ENCODE measurements at places on chromosomes 6 and 20.

- DNase-seq: peak; percentile 18
Measured at GRCh38 chr6:157672726-157673412, 150.2 kb upstream of the SNX9 start.

DNA sequence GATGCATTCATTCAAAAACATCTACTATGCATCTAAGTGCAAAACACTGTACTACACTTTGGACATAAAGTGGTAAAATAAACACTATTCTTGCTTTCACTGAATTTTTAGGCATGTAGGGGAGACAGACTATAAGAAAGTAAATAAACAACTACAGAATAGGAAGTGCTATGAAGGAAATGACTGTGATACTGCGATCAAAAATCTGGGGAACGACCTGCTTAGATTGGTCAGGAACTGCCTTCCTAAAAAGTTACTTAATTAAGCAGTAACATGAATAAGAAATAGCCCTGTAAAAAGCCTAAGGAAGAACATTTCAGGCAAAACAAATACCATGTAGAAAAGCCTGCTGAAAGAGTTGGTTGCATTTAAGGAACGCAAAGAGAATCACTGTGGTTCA lies 50.6 kb downstream of the HACE1 start:
- DNase-seq: no peak

DNA sequence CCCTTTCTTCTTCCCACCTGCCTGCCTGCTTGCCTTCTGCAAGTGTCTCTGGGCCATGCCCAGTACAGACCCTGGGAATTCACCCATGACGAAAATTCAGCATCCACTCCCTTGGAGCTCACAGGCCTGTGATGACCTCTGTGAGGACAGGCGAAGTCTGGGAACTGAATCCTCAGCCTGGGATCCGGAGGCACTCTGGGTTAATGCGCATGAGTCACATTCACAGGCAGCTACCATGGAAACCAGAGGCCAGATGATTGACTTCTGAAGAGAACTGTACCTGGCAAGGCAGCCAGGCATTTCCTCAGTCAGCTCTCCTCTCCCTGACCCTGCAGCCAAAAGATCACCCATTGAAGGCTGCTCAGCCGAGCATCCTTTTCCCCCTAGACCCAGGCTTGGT lies 41.0 kb downstream of the SLC9A8 start:
- no peak for DNase-seq

GRCh38 chr6:124482071-124482491 lies 480.2 kb upstream of the RNF217 start:
- DNase-seq: no peak

- DNase-seq: no peak
Measured at GRCh38 chr6:36248980-36249379, 20.9 kb upstream of the PNPLA1 start.

GRCh38 chr6:157646012-157646411 lies 177.0 kb upstream of the SNX9 start:
- DNase-seq: no peak

GRCh38 chr6:156396791-156397418 lies 380.3 kb upstream of the ARID1B start:
- DNase-seq: no peak

- peak; percentile 82 for DNase-seq
Measured at GRCh38 chr6:35294308-35294945, 3.2 kb upstream of the DEF6 start.

GRCh38 chr6:109242925-109243324 lies 139.3 kb downstream of the CD164 start:
- DNase-seq: no peak

- DNase-seq: peak; percentile 13
Measured at GRCh38 chr6:74731204-74731603, 474.6 kb downstream of the COL12A1 start.

- DNase-seq: no peak
Measured at GRCh38 chr6:3776881-3777507, 25.5 kb upstream of the PXDC1 start.

- no peak for DNase-seq
Measured at GRCh38 chr6:125220712-125221111, 67.1 kb downstream of the TPD52L1 start.

GRCh38 chr6:1063671-1064355 lies 248.1 kb upstream of the FOXQ1 start:
- DNase-seq: no peak

- peak; percentile 64 for DNase-seq
Measured at GRCh38 chr6:31620586-31621319, at the start of gene PRRC2A. Gene PRRC2A, plus strand, starts transcription at chr6:31620715. Its CDS starts 2,075 bp downstream, at chr6:31622790.

GRCh38 chr6:131898718-131899117 lies 52.5 kb downstream of the CCN2 start:
- no peak for DNase-seq

DNA sequence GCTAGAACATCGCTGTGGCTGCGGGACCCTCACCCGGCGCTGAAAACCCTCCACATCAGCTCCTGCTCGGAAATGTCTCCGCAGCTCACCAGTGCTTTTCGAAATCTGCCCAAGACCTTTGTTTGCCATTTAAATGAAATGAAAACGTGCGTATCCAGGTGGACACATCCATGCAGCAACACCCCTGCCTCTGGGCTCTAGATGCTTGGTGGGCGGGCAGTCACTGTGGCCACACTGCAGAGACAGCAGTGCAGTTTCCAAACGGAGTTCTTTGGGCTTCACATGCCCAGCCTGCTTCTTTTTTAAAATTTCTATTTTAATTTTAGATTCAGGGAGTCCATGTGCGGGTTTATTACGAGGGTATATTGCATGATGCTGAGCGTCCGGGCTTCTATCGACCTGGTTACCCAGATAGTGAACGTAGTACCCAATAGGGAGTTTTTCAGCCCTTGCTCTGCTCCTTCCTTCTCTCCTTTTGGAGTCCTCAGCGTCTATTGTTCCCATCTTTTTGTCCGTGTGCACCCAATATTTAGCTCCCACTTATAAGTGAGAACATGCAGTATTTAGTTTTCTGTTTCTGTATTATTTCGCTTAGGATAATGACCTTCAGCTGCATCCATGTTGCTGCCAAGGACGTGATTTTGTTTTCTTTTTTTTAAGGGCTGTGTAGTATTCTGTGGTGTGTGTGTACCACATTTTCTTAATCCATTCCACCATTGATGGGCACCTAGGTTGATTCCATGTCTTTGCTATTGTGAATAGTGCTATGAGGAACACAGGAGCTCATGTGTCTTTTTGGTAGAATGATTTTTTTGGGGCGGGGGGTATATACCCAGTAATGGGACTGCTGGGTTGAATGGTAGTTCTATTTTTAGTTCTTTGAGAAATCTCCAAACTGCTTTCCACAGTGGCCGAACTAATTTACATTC lies 4.8 kb upstream of the TUBB2B start:
- peak; percentile 79 for DNase-seq

DNA sequence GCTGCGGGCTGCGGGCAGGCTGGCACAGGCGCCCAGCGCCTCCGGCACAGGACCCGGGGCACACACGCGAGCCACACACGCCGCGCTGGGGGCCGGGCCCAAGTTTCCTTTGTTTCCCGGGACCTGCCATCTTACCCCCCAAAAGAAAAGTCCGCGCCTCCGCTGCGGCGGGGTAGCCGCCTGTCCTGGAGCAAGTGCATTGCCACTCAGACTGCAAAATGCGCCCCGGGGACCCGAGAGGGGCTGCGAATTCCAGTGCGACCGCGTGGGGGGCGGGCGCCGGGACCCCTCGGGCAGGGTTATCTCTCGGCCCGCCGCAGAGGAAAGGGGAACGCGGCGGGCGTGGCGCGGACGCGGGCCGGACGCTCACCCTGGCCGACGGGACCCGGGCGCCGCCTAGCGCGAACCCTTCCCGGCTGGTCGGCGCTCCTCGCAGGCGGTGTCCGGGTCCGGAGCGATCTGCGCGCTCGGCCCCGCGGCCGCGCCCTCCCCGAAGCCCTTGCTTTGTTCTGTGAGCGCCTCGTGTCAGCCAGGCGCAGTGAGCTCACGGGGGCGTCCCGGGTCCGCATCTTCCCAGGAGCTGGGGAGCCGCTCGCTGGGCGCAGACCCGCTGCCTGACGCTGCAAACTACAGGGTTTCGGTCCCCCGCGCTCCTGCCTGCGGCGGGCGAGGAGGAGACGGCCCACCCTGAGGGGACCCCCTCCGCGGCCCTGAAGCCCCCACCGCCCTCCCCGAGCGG lies 639 bp upstream of the CD24 start:
- DNase-seq: peak; percentile 14

All from NCI-H748 treated with DMSO at 0.1 percent for 48 hours (cell line).